ENCODE measurements at places on chromosomes 5 and 9.

- no peak for DNase-seq
These were observed 25.6 kb downstream of the BTF3 start for GRCh38 chr5:73523861-73524260.

DNA sequence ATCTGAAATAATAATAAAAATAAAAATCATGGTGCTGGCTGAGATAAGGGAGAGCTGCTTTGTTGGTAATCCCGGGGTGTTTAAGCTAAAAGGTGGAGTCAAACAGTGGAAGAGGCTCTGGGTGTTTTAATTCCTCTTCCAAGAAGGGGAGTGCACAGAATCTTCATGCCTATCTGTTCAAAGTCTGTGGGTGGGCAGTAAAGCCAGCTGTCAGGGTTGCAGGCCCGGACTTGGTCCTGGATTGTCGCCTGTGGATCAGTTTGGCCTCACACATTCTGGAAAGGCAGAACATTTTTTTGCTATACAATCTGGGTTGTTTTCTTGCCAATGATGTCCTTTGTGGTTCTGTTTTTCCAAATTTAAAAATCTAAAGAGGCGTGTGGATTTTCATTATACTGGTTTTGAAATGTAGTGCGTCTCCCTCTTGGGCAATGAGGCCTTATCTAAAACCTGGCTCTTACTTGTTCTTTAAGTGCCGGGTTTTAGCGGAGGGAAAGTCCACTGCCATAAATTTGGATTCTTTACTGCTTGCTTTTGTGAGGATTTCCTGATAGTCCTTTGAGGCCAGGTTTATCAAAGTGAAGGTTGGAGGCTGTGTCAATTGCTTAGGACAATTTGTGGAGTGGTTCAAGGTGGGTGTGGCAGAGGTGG, 5.8 kb downstream of the ANKDD1B start:
- no peak for DNase-seq

GRCh38 chr5:111927191-111927590, 170.2 kb upstream of the NREP start:
- no peak for DNase-seq

- no peak for DNase-seq
These were observed 252.7 kb downstream of the AP3B1 start for GRCh38 chr5:78041805-78042204.

GRCh38 chr9:72794946-72795345, 157.9 kb downstream of the ALDH1A1 start:
- no peak for DNase-seq

- DNase-seq, result no peak
These were observed 136.5 kb downstream of the MRPL36 start for GRCh38 chr5:1663186-1663585.

GRCh38 chr5:139459451-139459934, 3.0 kb downstream of the ECSCR start:
- no peak for DNase-seq

DNA sequence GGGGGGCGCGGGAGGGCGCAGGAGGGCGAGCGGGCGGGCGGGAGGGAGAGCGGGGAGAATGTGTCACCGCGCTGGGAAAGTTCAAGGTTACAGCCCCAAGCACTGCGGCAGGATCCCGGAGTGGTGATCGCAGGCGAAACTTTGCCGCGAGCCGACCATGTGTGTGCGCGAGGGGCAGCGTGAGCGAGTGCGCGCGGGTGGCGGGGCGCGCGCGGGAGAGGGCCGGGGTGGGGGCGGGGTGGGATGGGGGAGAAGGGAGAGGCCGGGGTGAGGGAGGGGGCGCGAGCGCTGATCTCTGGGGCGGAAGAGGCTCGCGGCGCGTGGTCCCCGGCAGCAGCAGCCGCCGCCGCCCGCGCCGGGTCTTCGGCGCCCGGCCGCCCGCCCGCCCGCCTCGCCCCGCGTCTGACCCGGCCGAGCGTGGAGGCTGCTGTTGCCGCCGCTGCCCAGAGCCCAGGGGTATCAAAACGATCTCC, at the start of gene NFIB:
Gene NFIB, minus strand, starts transcription at position 191 of the 473 bp plus-strand sequence. CDS start 630 bp downstream, outside the sequence.
- no peak for DNase-seq

- DNase-seq, result no peak
These were observed 837 bp upstream of the AHRR start for GRCh38 chr5:320524-321229.

Data from KG1 (cell line).